ENCODE measurements at places on chromosomes 1 and 21.

DNA sequence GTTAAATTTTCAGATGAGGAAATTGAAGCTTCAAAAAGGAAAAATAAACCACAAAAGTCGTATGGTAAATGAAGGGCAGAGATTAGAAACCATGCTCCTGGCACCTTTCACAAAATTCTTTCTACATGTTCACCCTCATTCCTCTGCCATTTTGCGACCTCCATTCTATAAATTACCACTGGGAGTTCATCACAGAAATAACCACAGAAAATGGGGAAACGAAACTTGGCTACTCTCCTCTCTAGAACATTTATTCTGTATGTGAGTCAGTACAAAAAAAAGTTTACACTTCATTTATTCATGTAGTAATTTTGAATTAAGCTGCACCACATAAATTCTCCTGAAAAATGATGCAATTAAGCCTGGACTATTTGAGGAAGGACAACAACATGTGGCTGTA, 320.9 kb upstream of the C1orf87 start:
- DNase-seq = no peak

- DNase-seq = no peak
Measured at GRCh38 chr1:36620142-36620541, 137.4 kb upstream of the CSF3R start.

DNA sequence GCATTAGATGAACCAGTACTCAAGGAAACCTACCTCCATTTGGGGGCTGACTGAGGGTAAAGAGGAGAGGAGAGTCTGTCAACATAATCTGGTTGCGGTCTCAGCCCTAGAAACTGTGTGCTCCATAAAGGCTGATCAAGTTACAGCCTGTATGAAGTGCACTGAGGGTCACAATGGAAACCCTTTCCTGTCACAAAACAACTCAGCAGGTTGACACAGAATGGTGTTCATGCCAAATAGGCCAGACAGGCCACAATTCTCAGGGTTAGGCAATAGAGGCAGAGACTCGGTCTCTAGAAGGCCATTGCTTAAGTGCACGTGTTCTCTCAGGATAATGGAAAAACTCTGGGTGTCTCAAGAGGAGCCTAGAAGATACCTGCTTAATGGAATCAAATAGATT, 4.1 kb upstream of the ANKRD35 start:
- DNase-seq = peak; percentile 79

GRCh38 chr1:232521660-232522059, 108.3 kb downstream of the SIPA1L2 start:
- DNase-seq = no peak

GRCh38 chr1:44225761-44226160, 12.5 kb downstream of the DMAP1 start:
- no peak for DNase-seq

GRCh38 chr21:46229133-46229922, 754 bp upstream of the LSS start:
- DNase-seq = peak; percentile 21

DNA sequence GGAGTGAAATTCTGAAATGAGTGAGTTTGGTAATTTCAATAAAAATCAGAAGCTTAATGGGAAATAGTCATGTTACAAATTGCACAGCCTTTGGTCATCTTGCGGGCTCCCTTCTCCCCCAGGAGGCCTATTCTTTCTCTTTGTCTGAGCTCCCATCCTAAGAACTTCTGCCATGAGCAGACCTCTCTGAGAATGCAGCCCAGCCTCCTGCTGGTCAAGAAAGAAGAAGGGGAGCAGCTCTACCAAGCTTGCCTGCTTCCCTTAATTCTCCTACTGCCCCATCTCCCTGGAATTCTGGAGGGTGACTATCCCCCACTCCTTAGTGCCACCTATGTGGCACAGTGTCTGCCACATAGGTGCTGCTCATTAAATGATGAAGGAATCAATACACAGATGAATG, 300.7 kb upstream of the DAB1 start:
- no peak for DNase-seq

DNA sequence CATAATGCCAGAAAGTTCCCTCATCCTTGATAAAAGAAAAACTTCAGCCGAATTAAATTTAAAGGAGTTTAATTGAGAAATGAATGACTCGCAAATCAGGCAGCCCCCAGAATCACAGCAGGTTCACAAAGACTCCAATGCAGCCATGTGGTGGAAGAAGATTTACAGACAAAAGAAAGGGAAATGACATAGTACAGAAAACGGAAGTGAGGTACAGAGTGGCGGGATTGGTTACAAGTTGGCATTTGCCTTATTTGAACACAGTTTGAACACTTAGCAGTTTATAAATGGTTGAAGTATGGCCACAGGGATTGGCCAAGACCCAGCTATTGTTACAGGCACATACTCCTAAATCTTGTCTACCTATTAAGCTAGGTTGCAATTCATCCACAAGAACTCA, 46.6 kb downstream of the HIVEP3 start:
- DNase-seq = no peak

- no peak for DNase-seq
Measured at GRCh38 chr1:20712215-20712577, 5.6 kb downstream of the KIF17 start.
